ENCODE measurements at places on chromosomes 3 and 15. TPM values are rescaled to one million over a fixed set of nuclear protein-coding genes. Genes with fewer than 3 reads are reported as not detected.

- H3K27me3 ChIP-seq = no peaks in the 10 kb centered on the region
- no peak overlapping the region for H3K4me3 ChIP-seq
- H3K4me1 ChIP-seq = no peaks in the 10 kb centered on the region
- peaks cover 19% of the 10 kb centered on the region for H3K36me3 ChIP-seq
- no peak for DNase-seq
Measured at GRCh38 chr3:149954812-149955211, 15.9 kb downstream of the PFN2 start.

Gene SNURF
- total RNA-seq = 16.9 TPM

DNA sequence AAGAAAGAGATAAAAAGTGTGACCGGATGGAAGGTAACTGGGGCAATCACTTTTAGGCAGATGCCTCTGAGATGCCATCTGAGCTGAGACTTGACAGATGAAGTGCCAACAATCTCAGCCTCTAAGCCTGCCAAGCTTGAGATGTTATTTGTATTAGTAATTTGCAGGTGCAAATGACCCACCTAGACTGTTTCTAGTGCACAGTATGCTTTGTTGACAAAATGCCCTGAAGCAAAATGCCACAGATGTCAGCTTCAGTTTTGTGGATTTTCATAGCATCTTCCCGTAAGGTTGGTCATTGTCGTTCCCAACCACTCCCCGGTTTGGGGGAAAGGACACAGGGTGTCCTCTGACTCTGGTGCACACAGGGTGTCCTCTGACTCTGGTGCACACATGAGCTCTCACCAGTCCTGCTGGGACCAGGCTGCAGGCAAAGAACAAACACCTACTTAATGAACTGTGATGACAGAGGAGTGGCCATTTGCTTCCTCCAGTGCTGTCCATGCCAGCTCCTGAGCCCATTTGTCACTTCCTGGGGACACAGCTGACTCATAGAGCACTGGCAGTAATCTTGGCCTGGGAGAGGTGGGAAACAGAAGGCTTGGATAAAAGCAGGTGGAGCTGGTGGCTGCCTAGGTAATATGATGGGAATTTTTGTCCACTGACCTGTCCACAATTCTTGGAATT lies 16.7 kb upstream of the PPP1R2 start:
- no peak overlapping the region for H3K27ac ChIP-seq
- H3K27me3 ChIP-seq = no peaks in the 10 kb centered on the region
- no peaks in the 10 kb centered on the region for H3K36me3 ChIP-seq
- peaks cover 19% of the 10 kb centered on the region for H3K4me1 ChIP-seq
- no peak overlapping the region for H3K4me3 ChIP-seq

DNA sequence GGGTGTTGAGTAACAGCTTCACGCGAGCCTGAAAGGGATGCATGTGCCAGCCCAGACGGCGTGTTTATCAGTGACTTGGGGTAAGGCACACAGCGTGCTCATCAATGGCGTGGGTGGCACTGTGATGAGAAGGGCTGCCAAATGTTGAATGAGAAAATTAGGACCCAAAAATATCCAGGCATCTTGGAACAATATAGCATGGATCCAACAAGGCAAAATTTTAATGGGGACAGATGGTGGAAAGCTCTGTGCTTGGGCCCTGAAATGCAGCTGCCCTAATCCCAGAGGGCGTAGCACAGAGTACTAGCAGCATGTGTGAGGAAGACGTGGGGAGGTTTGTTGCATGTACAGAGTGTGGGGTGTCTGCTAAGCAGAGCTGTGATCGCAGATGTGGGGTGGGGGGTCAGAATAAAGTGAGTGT lies 48.9 kb downstream of the SSUH2 start:
- peaks cover 7% of the 10 kb centered on the region for H3K27me3 ChIP-seq
- H3K4me1 ChIP-seq = peaks cover 5% of the 10 kb centered on the region
- H3K36me3 ChIP-seq = no peaks in the 10 kb centered on the region
- no peak for DNase-seq

- no peaks in the 10 kb centered on the region for H3K27me3 ChIP-seq
- H3K4me1 ChIP-seq = peaks cover 28% of the 10 kb centered on the region
- peaks cover 12% of the 10 kb centered on the region for H3K36me3 ChIP-seq
Measured at GRCh38 chr15:101620671-101621070, 31.5 kb downstream of the TM2D3 start.

Gene GLCE
- total RNA-seq = 18.0 TPM

Gene VGLL4
- 93.2 TPM for total RNA-seq

- no peaks in the 10 kb centered on the region for H3K36me3 ChIP-seq
- no peaks in the 10 kb centered on the region for H3K27me3 ChIP-seq
Measured at GRCh38 chr3:160667452-160667851, 9.5 kb upstream of the ARL14 start.

GRCh38 chr3:72708441-72708840 lies 139.8 kb downstream of the SHQ1 start:
- H3K36me3 ChIP-seq = no peaks in the 10 kb centered on the region
- no peaks in the 10 kb centered on the region for H3K4me1 ChIP-seq
- no peak overlapping the region for H3K27ac ChIP-seq
- DNase-seq = no peak
- H3K4me3 ChIP-seq = no peak overlapping the region

GRCh38 chr3:184766555-184767261 lies 45.3 kb upstream of the VPS8 start:
- peak overlapping the region; percentile 9 for H3K27ac ChIP-seq
- H3K27me3 ChIP-seq = peaks cover 68% of the 10 kb centered on the region
- peaks cover 8% of the 10 kb centered on the region for H3K4me1 ChIP-seq
- H3K4me3 ChIP-seq = no peak overlapping the region
- H3K36me3 ChIP-seq = no peaks in the 10 kb centered on the region
- no peak for DNase-seq

DNA sequence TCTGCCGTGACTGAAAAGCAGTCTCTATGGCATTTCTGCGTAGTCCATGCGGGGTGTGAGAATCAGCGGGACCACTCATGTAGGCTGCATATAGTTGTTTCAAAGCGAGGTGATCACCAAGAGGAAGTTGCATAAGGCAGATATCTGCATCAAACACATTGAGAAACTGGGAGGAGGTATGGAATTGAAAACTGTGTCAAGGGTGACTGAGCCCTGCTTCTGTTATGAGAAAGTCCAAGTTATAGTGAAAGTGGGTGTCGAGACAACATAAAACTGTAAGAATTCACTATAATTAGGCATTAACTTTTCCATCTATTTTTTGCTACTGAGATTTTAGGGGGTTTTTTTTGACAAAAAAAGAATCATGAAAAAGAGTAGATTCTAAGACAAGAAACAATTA lies 109.3 kb downstream of the ZIC1 start:
- H3K36me3 ChIP-seq = no peaks in the 10 kb centered on the region
- no peaks in the 10 kb centered on the region for H3K4me1 ChIP-seq
- H3K27ac ChIP-seq = no peak overlapping the region
- no peak overlapping the region for H3K4me3 ChIP-seq

Gene SLC35A5
- total RNA-seq = 36.8 TPM

GRCh38 chr15:24877174-24877573 lies 77.6 kb upstream of the SNRPN start:
- H3K4me1 ChIP-seq = no peaks in the 10 kb centered on the region
- no peak overlapping the region for H3K4me3 ChIP-seq
- no peak overlapping the region for H3K27ac ChIP-seq
- no peaks in the 10 kb centered on the region for H3K36me3 ChIP-seq
- DNase-seq = no peak
- no peaks in the 10 kb centered on the region for H3K27me3 ChIP-seq

Gene KY
- not detected for total RNA-seq

DNA sequence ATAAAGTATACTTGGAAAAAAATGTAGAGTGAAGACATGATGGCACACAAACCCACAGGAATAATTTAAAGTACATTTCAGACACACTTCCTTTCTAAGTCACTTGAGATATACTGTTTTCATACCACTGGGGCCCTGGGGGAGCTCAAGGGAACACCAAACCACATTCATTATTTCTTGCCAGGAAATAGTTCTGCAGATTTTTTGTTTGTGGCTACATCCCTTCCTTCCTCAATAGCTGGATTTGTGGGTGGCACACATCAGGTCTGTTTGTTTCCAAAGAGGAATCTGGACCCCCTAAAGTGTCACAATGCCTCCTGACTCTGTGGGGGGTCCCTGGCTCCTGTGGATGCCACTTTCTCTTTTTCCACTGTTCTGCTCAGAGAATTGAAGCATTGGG lies 153.5 kb upstream of the COL8A1 start:
- no peaks in the 10 kb centered on the region for H3K27me3 ChIP-seq
- no peak for DNase-seq
- no peak overlapping the region for H3K4me3 ChIP-seq
- H3K36me3 ChIP-seq = no peaks in the 10 kb centered on the region

- H3K4me3 ChIP-seq = no peak overlapping the region
- no peaks in the 10 kb centered on the region for H3K36me3 ChIP-seq
- no peak for DNase-seq
- H3K27ac ChIP-seq = no peak overlapping the region
- no peaks in the 10 kb centered on the region for H3K4me1 ChIP-seq
Measured at GRCh38 chr3:132394320-132394719, 23.0 kb upstream of the DNAJC13 start.

Gene CORO2B
- 2.0 TPM for total RNA-seq

DNA sequence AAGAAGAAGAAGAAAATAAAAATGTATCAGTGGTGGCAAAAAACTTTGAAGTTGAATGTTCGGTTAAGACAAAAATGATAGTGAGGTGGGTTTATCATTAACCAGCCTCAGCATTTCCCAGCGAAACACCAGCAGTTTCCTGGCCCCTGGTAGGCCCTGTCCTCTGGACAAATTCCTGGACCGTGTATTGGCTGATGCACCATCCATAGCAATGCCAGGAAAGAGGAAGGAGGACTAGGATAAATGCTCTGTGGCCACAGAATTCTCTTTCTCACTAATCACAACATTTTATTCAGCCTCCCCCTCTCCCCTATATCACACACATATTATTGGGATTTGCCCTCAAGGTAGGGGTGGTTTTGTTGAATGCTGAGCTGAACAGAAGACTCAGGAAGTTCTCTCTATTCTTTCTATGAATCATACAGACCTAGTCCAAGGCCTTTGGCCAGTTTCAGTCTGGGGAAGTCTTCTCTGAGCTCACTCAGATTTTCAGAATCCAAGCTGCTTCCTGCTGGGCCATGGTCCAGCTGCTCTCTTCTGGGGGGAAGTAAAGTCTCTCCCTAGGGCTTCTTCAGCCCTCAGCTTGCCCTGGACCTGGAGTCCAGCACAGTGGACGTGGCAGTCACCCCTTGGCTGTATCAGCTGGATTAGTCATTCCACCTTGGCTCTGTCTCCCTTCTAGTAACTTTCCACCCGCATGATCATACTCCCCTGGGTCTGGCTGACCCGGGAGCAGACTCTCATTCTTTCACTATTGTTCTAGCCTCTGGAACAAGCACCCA lies 27.6 kb downstream of the SLC28A1 start:
- DNase-seq = no peak
- H3K27me3 ChIP-seq = peaks cover 7% of the 10 kb centered on the region
- H3K4me3 ChIP-seq = no peak overlapping the region
- H3K4me1 ChIP-seq = peaks cover 7% of the 10 kb centered on the region
- H3K36me3 ChIP-seq = no peaks in the 10 kb centered on the region
- H3K27ac ChIP-seq = peak overlapping the region; percentile 60

GRCh38 chr3:71578054-71578751 lies 5.3 kb downstream of the FOXP1 start:
- H3K27ac ChIP-seq = peak overlapping the region; percentile 94
- peak overlapping the region; percentile 50 for H3K4me3 ChIP-seq
- no peak for DNase-seq
- H3K4me1 ChIP-seq = peaks cover 58% of the 10 kb centered on the region

Gene RTP3
- total RNA-seq = not detected

Gene MOBP
- not detected for total RNA-seq

DNA sequence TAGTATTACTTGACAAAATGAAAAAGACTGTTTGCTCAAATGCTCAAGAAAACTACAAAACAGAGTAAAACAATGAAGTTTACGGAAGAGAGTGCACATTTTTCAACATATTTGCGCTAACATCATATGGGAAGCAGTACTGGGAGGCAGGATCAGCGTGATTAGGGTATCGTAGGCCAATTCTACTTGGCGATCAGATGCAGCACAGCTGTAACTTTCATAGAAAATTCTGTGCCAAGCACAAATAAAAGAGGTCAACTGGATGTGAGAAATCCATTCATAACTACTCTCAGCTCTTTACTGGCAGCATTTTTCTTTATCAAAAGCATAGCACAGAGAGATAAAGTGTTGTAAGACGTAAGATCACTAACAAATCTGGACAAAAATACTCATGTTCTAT lies 1196.3 kb upstream of the GBE1 start:
- no peaks in the 10 kb centered on the region for H3K27me3 ChIP-seq
- H3K4me1 ChIP-seq = no peaks in the 10 kb centered on the region
- no peak overlapping the region for H3K4me3 ChIP-seq
- no peak overlapping the region for H3K27ac ChIP-seq

Gene CHRNA5
- total RNA-seq = 8.1 TPM

GRCh38 chr15:60695713-60696522 lies 217.0 kb upstream of the ICE2 start:
- no peaks in the 10 kb centered on the region for H3K36me3 ChIP-seq
- H3K4me1 ChIP-seq = peaks cover 40% of the 10 kb centered on the region
- H3K27me3 ChIP-seq = peaks cover 10% of the 10 kb centered on the region
- H3K27ac ChIP-seq = peak overlapping the region; percentile 42
- no peak for DNase-seq

Gene CERS3
- 0.38 TPM for total RNA-seq

- no peaks in the 10 kb centered on the region for H3K27me3 ChIP-seq
- H3K27ac ChIP-seq = no peak overlapping the region
- H3K4me1 ChIP-seq = no peaks in the 10 kb centered on the region
- H3K36me3 ChIP-seq = peaks cover 2% of the 10 kb centered on the region
- H3K4me3 ChIP-seq = no peak overlapping the region
- no peak for DNase-seq
Measured at GRCh38 chr3:47186285-47186684, 22.4 kb upstream of the SETD2 start.

DNA sequence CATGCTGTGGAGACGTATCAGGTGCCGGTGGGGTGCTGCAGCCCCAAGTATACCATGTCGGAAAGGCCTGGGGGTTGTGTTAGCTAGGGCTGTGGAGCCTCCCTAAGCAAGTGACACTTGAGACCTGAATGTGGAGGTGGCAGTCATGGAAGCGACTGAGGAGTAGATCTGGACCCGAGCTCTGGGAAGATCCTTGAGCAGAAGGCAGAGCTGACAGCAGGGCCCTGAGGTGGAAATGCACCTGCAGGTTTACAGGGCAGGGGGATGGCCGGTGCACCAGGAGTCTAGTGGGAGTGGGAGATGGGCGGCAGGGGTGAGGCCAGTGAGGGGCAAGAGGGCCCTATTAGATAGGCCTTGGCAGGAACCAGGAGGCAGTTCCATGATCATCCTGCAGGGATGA lies 91.8 kb upstream of the PLXNA1 start:
- H3K27me3 ChIP-seq = no peaks in the 10 kb centered on the region
- H3K4me1 ChIP-seq = peaks cover 10% of the 10 kb centered on the region
- no peak for DNase-seq
- peaks cover 2% of the 10 kb centered on the region for H3K36me3 ChIP-seq

- peak overlapping the region; percentile 65 for H3K27ac ChIP-seq
- no peak for DNase-seq
- H3K4me1 ChIP-seq = peaks cover 12% of the 10 kb centered on the region
- H3K36me3 ChIP-seq = peaks cover 6% of the 10 kb centered on the region
Measured at GRCh38 chr3:115099986-115100571, 47.0 kb downstream of the ZBTB20 start.

Gene TM4SF4
- 314 TPM for total RNA-seq
